ENCODE measurements at places on chromosomes 5 and 9.

DNA sequence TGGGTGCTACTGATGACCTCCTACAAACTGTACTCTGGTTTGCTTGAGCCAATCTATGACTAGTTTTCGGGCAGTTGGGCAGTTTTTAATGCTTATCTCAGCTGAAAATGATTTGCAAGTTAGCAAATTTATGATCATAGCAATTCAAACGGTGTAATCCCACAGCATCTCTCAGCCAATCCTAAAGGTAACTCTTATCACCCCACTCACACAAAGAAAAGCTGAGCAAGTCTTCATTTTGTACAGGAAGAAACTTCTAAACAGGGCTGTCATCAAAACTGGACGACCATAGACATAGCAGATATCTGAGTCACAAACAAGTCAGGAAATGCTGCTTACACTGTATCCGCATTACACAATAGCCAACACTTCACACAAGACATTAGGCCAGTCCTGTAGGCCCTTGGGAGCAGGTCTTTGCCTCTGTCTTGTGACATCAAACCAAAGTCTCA is 2.6 kb upstream of the ENC1 start:
- peak; percentile 75 for DNase-seq

- DNase-seq: no peak
Observed at GRCh38 chr5:160601046-160601445, 179.4 kb downstream of the PTTG1 start.

GRCh38 chr5:32712481-32713360 is 1.6 kb downstream of the NPR3 start:
- no peak for DNase-seq

GRCh38 chr5:91532281-91532680 is 149.2 kb upstream of the ARRDC3 start:
- no peak for DNase-seq
